ENCODE measurements at places on chromosomes 6 and 20.
A peak's percentile ranks its signal among the peaks of the same experiment; 100 is the strongest.

GRCh38 chr20:32468313-32468640 lies 110.1 kb downstream of the ASXL1 start:
- DNase-seq, result no peak

GRCh38 chr20:62391165-62392076 lies 4.5 kb downstream of the RPS21 start:
- DNase-seq, result no peak

GRCh38 chr20:19520261-19520660 lies 237.8 kb upstream of the RIN2 start:
- no peak for DNase-seq

DNA sequence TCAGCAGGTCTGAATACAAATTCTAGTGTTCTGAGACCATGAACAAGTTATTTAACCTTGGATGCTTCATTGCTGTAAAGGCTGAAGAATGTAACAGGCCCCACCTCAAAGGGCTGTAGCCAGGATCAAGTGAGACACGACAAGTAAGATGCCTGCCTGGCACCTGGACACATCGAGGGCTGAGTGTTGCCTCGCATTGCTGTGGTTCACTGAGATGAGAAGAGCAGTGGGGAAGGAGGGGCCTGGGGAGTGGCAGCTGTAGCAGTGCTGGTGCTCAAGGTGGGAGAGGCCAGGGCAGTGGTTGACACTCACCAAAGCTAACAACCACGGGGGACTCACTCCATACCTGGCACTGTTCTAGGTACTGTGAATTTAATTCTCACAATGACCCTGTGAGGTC lies 187.8 kb downstream of the KIF16B start:
- no peak for DNase-seq

DNA sequence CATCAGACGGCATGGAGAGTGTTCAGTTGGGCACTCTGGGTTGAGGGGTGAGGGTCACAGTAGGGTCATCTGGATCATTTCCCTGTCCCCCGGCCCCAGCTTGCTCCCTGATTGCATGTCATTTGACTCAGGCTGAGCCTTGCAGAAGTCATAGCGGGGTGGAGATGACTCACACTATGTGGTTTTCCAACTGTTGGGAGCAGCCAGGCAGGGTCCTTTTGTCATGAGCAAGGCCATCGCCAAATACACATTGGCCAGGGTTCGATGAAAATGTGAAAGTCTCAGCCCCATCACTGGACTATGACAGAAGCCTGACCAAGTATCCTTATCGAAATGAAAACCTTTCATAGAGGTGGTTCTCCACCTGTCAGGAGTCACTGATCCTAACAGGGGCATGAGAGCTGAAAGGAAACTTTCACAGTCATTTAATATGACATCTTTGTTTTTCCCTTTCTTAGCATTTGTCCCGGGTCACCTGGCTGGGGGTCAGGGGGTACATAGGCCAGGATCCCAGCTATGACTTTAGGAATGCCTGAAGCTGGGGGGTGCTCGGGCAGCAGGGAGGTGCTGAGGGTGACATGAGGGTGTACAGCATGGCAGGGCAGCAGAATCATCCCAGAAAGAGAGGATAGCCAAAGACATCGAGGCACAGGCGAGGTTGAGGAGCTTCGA lies 70.2 kb upstream of the CD93 start:
- DNase-seq, result peak; percentile 84

GRCh38 chr20:9723501-9724202 lies 115.2 kb downstream of the PAK5 start:
- DNase-seq, result no peak

GRCh38 chr20:19981031-19981451 lies 36.1 kb upstream of the NAA20 start:
- peak; percentile 50 for DNase-seq

- DNase-seq, result peak; percentile 87
Measured at GRCh38 chr6:150891888-150892485, 26.5 kb downstream of the MTHFD1L start.

DNA sequence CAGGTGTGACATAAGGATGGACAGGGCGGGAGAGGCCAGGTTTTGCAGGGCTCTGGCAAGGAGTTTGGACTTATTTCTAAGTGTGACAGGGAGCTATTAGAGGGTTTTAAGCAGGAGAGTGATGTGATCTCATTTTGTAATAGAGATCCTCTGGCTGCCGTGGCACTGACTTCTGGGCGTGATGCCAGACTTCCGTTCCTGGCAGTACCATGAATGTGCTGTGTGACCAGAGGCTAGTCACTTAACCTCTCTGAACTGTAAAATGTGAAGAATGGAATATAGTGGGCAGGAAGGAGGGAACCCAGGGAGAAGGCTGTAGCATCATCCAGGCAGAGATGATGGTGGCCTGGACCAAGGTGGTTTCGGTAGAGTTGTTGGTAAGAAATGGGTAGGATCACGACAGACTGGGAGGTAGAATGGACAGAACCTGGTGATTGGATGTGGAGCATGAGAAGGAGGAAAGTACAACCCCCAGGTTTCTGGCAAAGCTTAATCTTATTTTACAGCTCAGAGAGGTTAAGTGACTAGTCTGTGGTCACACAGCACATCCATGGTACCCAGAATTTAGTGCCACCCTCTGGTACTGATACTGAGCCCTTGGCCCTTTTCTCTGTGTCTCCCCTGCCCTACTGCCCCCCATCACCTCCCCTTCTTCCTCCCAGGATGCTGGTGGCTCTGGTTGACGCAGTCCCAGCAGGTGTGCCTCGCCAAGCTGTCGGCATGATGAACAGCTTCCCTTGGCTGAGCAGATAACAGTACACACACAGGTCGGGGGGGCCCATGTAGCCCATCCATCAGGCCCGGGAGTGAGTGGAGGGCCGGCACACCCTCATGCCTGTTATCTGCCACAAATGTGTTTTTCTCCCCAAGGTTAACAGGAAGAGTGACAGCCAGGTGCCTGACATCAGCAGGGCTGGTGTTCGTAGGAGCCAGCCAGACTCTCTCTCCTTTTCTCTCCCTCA lies 52.9 kb upstream of the CTNNBL1 start:
- no peak for DNase-seq

DNA sequence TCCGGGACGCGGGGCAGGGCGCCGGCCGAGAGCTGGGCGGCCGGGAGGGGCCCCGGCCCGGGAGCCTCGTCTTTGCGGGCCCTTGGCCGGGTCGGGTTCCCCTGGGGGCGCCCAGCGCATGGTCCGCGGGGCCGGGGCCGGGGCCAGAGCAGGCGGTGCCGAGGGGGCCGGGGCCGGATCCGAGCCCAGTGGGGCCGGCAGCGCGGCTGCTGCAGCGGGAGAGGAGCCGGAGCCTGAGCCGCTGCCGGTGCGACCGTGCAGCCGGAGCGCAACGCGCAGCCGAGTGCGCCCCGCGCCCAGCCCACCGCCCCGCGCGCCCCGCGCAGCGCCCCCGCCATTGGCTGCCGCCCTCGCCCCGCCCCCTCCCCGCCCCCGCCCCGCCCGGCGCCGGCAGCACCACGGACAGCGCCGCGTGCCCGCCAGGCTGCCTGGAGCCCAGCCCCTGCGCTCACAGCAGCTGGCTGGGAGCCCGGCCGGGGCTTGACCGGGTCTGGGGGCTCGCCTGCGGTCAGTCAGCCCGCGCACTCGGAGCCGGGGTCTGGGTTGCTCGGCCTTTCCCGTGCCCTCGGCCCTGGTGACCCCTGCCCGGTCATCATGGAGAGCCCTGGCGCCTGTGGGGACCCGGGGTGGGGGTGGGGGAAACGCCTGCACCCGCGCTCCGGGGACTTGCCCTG lies at the start of gene HRH3:
Gene HRH3 (minus strand): TSS at position 287 of the 674 bp plus-strand sequence. CDS start 308 bp downstream, outside the sequence.
- no peak for DNase-seq

DNA sequence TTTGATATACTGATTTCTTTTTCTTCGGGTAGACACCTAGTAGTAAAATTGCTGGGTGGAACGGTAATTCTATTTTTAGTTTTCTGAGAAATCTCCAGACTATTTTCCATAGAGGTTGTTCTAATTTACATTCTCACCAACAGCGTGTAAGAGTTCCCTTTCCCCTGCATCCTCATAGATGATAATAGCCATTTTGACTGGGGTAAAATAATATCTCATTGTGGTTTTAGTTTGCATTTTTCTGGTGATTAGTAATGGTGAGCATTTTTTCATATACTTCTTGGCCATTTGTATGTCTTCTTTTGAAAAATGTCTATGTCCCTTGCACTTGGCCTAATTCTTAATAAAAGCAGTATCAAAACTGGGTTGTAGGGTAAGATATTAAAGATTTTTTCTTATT lies 148.9 kb upstream of the SIM1 start:
- peak; percentile 51 for DNase-seq

DNA sequence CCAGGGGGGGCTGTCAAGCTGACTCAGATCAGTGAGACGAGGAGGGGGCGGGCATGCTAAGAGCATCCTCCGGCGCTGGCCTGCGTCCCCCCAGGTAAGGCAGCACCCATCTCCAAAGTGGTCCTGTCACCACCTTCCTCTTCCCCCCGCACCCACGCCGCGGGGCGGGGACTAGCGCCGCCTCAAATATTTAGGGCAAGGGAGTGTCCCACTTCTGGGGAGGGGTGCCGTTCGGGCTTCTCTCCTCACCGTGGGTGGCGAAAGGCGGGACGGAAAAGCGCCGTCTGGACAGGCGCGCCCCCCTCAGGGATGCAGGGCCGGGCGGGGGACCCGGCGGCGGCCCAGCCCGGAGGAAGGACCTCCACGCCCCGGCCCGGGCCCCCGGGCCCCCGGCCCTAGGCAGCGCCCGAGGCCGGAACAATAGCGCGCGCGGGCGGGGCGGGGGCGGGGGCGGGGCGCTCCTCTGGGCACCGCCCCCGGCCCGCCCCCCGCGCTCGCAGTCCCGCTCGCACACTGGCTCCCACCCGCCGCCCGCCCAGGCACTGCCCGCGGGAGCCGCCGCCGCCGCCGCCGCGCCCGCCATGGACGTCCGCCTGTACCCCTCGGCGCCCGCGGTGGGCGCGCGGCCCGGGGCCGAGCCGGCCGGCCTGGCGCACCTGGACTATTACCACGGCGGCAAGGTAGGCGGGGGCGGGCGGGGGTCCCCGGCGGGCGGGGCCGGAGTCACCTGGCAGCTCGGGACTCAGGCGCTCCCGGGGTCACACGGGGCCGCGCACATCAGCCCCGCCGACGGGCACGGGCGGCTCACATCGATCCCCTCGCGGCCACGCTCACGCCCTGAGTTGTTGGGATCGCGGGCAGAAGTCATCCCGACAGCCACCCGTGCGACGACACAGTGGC lies at the start of gene TOX2:
Gene TOX2 (plus strand): TSS at position 542 of the 900 bp plus-strand sequence. CDS start 40 bp downstream, at position 582.
- DNase-seq, result peak; percentile 56

DNA sequence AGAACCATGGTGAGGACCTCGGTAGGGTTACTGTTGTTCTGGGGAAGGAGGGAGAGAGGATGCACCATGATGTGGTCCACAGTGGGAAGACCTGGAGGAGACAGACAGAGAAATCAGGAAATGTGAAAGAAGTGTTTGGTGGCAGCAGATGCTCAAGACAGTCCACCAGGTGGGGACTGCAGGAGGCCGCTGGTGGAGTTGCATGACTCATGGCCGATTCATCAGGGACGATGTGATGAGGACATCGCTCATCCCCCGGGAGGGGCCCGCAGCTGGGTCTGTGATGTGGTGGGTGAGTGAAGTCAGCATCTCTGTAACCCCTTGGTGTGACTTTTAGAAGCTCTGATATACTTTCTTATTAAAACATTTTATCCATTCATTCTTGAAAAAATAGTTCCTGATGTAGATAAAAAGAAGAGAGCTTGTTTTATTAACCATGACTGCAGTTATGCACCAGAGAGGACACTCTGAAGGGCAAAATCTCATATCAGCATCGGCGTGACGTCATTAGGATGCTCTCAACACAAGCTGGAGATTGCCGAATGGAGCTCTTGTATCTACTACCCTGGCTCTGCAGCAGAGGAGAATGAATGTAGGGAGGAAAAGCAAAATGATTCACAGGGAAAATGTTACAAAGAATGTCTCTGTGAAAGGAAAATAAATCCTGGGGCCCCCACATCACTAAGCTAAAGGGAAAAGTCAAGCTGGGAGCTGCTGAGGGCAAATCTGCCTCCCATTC lies 71.2 kb downstream of the RAMACL start:
- peak; percentile 82 for DNase-seq

DNA sequence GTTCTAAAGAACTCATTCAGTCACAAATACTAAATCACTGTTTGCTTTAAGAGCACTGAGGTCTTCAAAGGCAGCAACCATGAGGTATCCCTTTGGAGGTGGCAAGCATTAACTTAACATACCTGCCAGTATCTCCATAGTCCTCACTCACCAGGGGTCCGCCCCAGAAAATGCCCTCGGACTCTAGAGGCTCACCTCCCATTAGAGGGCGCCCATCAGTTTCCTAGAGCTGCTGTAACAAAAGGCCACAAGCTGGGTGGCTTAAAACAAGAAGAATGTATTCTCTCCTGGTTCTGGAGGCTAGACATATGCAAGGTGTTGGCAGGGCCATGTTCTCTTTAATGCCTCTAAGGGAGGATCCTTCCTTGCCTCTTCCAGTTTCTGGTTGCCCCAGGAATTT lies 12.0 kb upstream of the RNGTT start:
- no peak for DNase-seq

DNA sequence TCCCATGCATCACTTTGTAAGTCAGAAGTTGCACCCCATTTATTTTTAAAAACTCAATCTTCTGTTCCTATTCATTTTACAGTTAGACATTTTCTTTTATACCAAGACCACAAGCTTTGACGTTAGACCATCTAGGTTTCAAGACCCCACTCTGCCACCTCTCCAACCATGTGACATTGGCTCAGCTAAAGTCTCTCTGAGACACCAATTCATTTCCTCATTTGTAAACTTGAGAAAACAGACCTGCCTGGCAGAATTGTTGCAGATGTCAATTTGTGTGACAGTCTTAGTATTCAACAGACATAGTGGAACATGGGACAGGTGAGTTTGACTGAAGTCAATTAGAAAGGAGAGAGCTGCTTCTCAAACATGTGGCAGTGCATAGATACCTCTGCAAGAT lies 55.6 kb upstream of the CSE1L start:
- no peak for DNase-seq

- DNase-seq, result peak; percentile 76
Measured at GRCh38 chr6:69933239-69933638, 66.9 kb downstream of the COL19A1 start.

DNA sequence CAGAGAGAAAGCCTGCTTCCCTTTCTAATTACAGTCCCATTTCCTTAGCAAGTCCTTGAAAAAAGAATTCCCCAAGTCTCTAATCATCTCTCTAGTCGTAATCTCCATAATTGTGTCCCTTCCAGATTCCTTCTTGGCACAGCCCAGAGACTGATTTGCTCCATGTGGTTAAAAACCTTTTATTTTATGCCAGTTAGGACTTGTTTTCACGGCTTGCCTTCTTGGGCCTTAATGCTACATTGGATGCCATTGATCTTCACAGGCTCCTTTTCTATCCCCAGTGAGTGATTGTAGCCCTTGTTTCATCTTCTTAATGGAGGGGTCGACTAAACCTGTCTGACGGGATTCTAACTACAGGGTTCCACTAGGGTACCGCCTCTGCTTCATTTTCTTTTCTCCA lies 650.6 kb upstream of the ARID1B start:
- no peak for DNase-seq

DNA sequence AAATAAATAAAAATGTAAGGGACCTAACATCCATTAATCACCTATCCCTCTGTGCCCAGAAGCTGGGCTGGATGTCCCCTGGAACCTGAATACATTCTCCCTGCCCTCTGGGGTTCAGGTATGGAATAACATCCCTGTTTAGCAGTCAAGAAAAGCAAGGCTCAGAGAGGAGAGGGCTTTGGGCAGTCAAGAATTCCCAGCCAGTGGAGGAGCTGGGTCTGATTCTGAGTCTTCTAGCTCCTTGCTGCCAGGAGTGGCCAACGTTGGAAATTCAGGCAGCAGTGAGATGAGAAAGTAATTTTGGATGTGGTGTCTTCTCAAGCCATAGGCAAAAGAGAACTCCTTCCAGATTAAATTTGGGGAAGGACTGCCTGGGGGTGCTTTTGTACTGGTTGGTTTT lies 42.6 kb upstream of the ZNFX1 start:
- peak; percentile 49 for DNase-seq

All from fibroblast of lung (primary cell).